Left lung (tissue), 14 donors: ENCODE measurements at places on chromosomes 16 and 17. TPM values are rescaled to one million over a fixed set of nuclear protein-coding genes. Genes with fewer than 3 reads are reported as not detected.

GRCh38 chr17:31534223-31534888 lies 142.9 kb downstream of the RAB11FIP4 start:
- H3K27me3 ChIP-seq: no peaks in the 10 kb centered on the region
- no peak for DNase-seq
- peaks cover 6% of the 10 kb centered on the region for H3K4me1 ChIP-seq
- H3K4me3 ChIP-seq: no peak overlapping the region
- no peaks in the 10 kb centered on the region for H3K36me3 ChIP-seq

DNA sequence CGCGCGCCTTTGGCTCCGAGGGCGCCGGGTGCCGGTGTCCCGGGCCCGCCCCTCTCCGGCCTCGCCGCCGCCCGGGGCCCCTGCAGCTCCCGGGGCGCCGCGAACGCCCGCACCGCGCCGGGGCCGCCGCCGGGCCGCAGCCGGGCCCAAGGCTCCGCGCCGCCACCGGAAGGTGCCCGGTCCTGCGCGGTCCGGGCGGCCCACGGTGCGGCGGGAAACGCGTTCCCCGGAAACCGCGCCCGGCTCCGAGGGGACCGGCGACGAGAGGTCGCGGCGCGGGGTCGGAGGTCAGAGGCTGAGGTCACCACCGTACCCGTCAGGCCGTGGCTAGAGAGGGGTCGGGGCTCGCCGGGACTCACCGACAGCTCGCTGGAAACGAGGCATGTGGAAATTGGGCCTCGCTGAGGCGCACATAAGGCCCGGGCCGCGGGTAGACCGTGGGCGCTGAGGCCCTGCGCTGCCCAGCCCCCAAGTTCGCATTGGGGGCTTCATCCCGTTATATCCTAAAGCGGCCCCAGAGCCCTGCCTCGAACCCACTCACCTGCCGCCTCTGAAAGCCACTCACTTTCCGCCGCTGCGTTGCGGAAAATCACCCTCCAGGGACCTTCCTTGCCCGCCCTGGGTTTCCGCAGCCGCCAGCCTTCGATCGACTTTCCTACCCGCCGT lies at the start of gene DUS1L:
Gene DUS1L (minus strand): TSS at position 167 of the 666 bp plus-strand sequence. CDS start 745 bp downstream, outside the sequence.
- peak; percentile 48 for DNase-seq
- peaks cover 18% of the 10 kb centered on the region for H3K4me1 ChIP-seq
- H3K4me3 ChIP-seq: peak within 1 kb of the TSS; percentile 76
- H3K36me3 ChIP-seq: no peaks in the 10 kb centered on the region
- H3K27me3 ChIP-seq: no peaks in the 10 kb centered on the region

- peaks cover 17% of the 10 kb centered on the region for H3K4me1 ChIP-seq
- H3K27ac ChIP-seq: no peak overlapping the region
- H3K36me3 ChIP-seq: no peaks in the 10 kb centered on the region
- no peak overlapping the region for H3K4me3 ChIP-seq
- DNase-seq: no peak
- no peaks in the 10 kb centered on the region for H3K27me3 ChIP-seq
Observed at GRCh38 chr16:55500530-55501011, 8.3 kb upstream of the LPCAT2 start.

GRCh38 chr17:17042384-17042736 lies at the start of gene MPRIP:
Gene MPRIP (plus strand): TSS chr17:17042457. CDS start chr17:17042849, 392 bp downstream.
- no peak for DNase-seq
- H3K36me3 ChIP-seq: no peaks in the 10 kb centered on the region
- peaks cover 13% of the 10 kb centered on the region for H3K27me3 ChIP-seq
- peak within 1 kb of the TSS; percentile 75 for H3K4me3 ChIP-seq
- peak within 1 kb of the TSS; percentile 78 for H3K27ac ChIP-seq

GGT6 gene
- 1.8 TPM for total RNA-seq

DNA sequence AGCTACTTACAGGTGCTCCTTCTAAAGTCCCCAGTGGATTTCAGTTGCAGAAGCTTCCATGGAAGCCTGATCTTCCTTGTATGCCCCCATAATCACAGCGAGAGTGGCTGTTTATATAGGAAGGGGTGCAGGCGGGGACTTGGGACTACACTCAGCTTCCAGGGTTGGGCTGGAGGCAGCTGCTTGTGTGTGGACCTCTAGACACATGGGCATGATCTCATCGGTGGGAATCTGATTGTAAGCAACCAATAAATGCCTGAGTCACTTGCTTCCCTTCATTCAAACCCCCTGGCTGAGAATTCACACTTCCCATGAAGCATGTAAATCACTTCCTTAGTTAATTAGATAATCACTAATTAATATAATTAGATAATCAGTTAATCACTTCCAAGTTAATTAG lies 1.0 kb upstream of the KRT20 start:
- H3K27ac ChIP-seq: no peak overlapping the region
- H3K27me3 ChIP-seq: peaks cover 53% of the 10 kb centered on the region
- H3K4me3 ChIP-seq: no peak overlapping the region

IRX3 gene
- total RNA-seq: 42.0 TPM

GRCh38 chr17:71869841-71870545 lies 250.8 kb upstream of the SOX9 start:
- no peaks in the 10 kb centered on the region for H3K27me3 ChIP-seq
- H3K4me3 ChIP-seq: no peak overlapping the region
- no peak for DNase-seq

ACSM5 gene
- 3.1 TPM for total RNA-seq

DNA sequence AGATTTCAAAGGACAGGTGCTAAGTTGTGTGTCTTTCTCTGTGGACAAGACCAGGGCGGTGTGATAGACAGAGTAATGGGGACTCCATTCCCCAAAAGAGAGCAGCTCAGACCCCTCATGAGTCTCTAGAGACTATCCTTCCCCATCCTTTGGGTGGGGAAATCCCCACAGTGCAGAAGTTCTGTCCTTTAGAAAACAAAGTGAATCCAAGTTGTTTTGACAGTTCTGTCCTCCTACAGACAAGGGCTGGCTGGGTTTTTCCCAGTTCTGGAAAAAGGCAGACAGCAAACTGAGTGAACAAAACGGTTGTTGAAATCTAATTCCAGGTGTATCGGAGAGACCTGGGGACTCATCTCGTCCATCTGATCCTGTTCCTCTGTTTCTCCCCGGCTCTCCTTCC lies 11.0 kb upstream of the HAS3 start:
- H3K36me3 ChIP-seq: no peaks in the 10 kb centered on the region
- peaks cover 9% of the 10 kb centered on the region for H3K4me1 ChIP-seq
- H3K27ac ChIP-seq: peak overlapping the region; percentile 58
- no peak for DNase-seq

CES1 gene
- total RNA-seq: 62.3 TPM

DNA sequence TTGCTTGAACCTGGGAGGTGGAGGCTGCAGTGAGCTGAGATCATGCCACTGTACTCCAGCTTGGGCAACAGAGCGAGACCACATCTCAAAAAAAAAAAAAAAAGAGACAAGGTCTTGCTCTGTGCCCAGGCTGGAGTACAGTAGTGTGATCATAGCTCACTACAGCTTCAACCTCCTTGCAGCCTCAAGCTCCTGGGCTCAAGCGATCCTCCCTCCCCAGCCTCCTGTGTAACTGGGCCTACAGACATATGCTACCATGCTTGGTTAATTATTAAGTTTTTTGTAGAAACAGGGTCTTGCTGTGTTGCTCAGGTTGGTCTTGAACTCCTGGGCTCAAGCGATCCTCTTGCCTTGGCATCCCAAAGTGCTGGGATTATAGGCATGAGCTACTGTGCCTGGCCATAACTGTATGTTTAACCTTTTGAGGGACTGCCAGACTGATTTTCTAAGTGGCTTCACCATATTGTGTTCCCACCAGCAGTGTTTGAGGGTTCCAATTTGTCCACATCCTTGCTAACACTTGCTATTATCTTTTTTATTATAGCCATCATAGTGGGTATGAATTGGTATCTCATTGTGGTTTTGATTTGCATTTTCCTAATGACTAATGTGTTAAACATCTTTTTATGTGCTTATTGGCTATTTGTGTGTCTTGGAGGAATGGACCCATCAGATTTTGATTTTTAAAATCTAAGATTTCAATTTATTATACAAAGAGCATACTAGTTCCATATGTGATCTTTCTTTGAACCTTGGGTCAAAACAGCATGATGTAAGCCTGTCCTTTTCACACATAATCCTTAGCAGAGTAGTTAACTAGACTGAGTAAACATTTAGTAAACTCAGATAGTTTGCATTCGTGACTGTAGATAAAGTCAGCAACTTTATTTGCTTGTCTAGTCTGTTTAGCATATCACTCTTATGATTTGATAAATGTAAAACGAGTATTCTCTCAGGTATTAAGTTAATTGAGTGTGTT lies 38.1 kb upstream of the KPNB1 start:
- no peaks in the 10 kb centered on the region for H3K4me1 ChIP-seq
- no peaks in the 10 kb centered on the region for H3K36me3 ChIP-seq
- no peaks in the 10 kb centered on the region for H3K27me3 ChIP-seq

CCL7 gene
- total RNA-seq: 3.7 TPM

GRCh38 chr16:11151885-11152629 lies 103.9 kb downstream of the SOCS1 start:
- peaks cover 9% of the 10 kb centered on the region for H3K4me1 ChIP-seq
- DNase-seq: no peak
- H3K27me3 ChIP-seq: no peaks in the 10 kb centered on the region
- no peak overlapping the region for H3K27ac ChIP-seq
- no peak overlapping the region for H3K4me3 ChIP-seq
- H3K36me3 ChIP-seq: no peaks in the 10 kb centered on the region

DNA sequence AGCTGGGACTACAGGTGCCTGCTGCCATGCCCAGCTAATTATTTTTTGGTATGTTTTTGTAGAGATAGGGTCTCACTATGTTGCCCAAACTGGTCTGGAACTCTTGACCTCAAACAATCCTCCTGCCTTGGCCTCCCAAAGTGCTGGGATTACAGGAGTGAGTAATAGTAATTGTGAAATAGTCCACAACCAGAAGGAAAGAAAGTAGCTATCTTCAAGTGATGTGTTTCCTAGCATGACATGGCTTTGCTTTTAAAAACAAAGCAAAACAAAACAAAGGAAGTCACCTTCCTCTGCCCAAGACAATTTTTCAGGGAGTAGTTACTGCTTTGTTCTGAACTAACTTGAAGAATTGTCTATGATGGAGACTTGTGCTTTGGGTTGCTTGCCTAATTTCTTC lies 27.0 kb downstream of the ATP6V0A1 start:
- no peaks in the 10 kb centered on the region for H3K27me3 ChIP-seq
- H3K4me3 ChIP-seq: no peak overlapping the region
- no peak overlapping the region for H3K27ac ChIP-seq
- no peaks in the 10 kb centered on the region for H3K36me3 ChIP-seq

GRCh38 chr16:70658921-70659320 lies 12.6 kb downstream of the IL34 start:
- peaks cover 3% of the 10 kb centered on the region for H3K4me1 ChIP-seq
- DNase-seq: no peak
- peaks cover 20% of the 10 kb centered on the region for H3K36me3 ChIP-seq
- no peak overlapping the region for H3K4me3 ChIP-seq
- H3K27ac ChIP-seq: no peak overlapping the region

DNA sequence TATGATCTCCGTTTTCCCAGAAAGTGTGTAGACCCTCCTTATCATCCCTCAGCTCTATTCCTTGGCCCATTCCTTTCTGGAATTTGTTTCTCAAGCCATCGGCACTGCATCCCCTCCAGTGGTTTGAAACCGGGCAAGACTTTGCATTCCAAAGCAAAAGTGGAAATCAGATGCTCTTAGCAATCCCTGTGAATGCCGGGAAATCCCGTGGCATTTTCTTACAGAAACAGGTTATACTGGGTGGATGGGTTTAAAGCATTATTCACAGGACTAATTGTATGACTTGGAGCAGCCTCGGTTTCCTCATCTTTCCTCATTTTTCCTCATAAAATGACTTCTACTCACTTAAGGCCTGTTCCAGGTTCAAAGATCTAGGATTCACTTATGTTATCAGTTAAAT lies 52.0 kb downstream of the MAP2K6 start:
- H3K36me3 ChIP-seq: no peaks in the 10 kb centered on the region
- no peaks in the 10 kb centered on the region for H3K27me3 ChIP-seq
- no peaks in the 10 kb centered on the region for H3K4me1 ChIP-seq
- no peak overlapping the region for H3K4me3 ChIP-seq
- DNase-seq: no peak

- DNase-seq: no peak
- peaks cover 3% of the 10 kb centered on the region for H3K4me1 ChIP-seq
- no peaks in the 10 kb centered on the region for H3K27me3 ChIP-seq
- no peak overlapping the region for H3K27ac ChIP-seq
Observed at GRCh38 chr16:9014389-9014788, 50.7 kb upstream of the USP7 start.

DNA sequence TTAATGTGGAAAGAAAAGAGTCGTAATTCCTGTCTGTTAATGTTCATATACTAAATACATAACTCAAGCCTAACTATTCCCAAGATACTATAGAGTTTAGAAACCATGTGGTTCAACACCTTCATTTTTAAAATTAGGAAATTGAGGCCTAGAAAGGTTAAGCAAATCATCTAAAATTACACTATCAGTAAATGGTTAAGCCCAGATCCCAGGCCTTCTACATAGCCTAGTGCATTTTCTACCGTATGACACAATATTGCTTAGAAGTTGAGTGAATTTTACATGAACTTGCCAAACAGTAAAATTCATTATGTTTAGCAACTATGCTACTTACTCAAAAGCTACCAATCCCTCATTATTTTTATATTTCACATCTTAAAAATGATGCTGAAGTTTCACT lies 6.8 kb downstream of the NACA2 start:
- no peak overlapping the region for H3K27ac ChIP-seq
- no peak for DNase-seq
- peaks cover 7% of the 10 kb centered on the region for H3K27me3 ChIP-seq
- no peaks in the 10 kb centered on the region for H3K36me3 ChIP-seq
- H3K4me1 ChIP-seq: no peaks in the 10 kb centered on the region

FGF11 gene
- total RNA-seq: 1.7 TPM

DNA sequence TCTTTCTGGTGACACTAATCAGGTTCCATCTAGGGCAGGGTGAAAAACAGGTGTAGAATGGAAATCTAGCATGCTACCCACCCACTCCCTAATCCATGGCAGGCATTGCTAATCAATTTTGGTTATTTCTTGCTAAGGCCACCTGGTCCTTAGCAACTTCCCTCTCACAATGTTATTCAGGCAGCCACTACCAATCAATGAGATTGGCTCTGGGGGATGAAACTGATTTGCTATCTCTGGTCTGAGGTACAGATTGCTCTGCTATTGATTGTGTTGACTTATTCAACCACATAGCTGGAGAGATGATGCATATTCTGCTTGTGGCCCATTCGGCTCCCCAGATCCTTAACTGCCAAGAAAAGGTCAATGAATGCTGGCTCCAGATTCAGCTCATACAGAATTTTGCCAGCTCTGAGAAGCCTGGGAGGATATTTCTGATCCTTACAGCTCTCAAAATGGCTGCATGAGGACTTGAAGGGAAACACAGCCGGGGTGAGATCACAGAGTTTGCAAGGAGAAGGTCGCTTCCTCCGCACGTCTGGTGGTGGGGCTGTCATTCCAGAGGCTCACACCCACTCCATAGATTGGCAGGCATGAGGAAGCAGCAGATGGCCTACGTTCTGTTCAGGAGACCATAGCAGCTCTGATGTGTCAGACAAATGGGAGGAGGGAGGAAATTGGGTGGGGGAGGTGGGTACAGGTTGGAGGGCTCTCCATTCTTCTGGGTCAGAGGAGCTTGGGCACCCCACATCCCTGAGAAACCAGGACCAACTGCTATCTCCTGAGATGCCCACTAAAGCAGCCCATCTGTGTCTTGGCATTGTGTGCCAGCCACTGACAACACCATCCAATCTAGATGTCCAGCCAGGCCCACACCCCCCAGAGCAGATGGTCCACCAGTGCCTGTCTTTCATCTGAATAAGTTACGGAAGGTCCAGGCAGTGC lies 22.3 kb downstream of the SEZ6 start:
- DNase-seq: no peak
- no peaks in the 10 kb centered on the region for H3K36me3 ChIP-seq
- no peak overlapping the region for H3K4me3 ChIP-seq
- H3K27ac ChIP-seq: no peak overlapping the region
- peaks cover 40% of the 10 kb centered on the region for H3K4me1 ChIP-seq
- H3K27me3 ChIP-seq: peaks cover 36% of the 10 kb centered on the region
